ENCODE measurements at places on chromosomes 5 and 9.

DNA sequence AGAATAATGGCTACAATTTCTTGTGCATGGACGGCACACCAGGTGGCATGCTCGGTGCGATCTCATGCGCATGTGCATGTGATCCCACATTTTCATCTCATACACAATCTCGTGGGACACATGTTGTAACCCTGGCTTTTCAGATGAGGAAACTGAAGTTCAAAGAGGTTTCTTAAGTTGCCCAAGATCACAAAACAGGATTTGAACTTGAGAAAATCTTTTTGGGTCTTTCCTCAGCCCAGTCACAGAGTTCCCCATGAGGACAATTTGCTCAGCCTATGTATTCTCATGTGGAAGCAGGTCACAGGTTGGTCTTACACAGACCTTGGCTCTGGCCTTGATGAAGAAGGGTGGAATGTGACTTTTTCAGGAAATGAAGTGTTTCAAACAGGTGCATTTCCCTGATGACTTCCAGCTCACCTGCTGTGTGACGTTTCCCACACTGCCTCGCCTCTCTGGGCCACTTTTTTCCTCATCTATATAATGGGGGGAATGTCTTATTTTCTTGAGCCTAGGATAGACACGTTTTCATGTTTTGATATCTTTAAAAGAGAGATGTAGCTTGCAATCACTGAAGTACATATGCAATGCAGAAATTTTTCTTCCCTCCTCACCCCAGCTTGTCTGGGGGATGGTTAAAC lies 7.1 kb upstream of the ORM1 start:
- no peak for DNase-seq

GRCh38 chr5:82525626-82526025 lies 247.5 kb upstream of the RPS23 start:
- no peak for DNase-seq

DNA sequence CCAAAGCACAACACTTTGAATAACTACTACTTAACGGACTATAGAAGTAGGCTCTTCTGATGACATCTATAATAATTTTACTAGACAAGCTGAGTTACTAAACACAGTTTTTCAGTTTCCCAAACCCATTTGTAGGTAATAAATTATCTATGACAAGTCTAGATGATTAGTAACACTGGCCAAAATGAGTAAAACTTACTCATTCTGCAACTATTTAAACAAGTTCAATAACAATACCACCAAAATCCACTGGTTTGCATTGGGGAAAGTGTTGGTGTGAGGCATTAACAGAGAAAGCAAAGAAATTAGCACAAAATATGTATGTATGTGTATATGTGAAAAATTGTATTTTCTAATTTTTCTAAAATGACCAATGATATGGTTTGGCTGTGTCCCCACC lies 119.3 kb downstream of the NR2F1-AS1 start:
- DNase-seq: no peak

GRCh38 chr9:99808454-99808853 lies 13.2 kb upstream of the NR4A3 start:
- no peak for DNase-seq

DNA sequence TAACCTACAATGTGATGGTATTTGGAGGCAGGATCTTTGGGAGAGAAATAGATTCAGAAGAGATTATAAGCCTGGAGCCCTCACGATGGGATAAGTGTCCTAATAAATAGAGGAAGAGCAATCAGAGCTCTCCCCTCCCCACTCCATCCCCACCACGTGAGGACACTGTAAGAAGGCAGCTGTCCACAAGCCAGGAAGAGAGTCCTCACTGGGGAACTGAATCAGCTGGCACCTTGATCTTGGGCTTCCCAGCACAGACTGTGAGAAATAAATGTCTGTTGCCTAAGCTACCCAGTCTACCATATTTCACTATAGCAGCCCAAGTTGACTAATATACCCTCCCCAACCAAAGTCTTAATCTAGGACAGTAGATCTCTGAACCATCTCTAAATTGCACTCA lies 118.1 kb downstream of the SUSD1 start:
- DNase-seq: no peak

GRCh38 chr5:62701036-62701435 lies 122.4 kb downstream of the LRRC70 start:
- no peak for DNase-seq

DNA sequence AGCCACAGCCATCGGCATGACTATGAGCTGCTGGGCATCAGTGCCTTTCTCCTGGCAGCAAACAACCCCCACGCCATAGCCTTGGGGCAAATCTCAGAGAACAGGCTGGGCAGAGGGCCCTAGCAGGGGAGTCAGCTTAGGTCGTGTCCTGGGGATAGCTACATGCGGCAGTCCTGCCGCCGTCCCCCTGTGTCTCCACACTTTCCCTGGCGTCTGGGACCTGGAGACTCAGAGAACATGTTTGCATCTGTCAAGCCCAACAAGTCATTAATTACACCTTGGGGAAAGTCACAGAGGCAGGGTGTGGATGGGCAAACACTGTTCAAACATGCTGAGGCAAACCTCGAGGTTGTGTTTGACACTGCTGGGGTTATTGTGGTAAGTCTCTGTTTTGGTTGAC lies 123.6 kb downstream of the C5orf15 start:
- DNase-seq: no peak

DNA sequence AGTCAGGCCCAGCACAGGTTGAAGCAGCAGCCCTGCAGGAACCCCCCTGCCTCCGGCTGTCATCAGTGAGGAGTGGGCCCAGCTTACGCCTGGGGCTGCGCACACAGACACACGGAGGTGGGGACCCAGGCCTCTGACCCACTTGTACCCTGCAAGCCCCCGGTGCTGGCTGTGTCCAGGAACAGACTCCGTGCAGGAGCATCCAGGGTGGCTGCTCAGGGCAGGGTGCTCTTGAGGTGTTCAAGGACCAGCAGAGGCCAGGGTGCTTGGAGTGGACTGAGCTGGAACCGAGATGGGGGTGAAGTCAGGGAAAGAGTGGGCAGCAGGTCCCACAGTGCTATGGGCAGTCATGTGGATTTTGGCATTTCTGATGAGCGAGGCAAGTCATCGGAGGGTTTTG lies 199.5 kb downstream of the CACNA1B start:
- no peak for DNase-seq

- DNase-seq: no peak
Observed at GRCh38 chr5:80967500-80968181, 7.5 kb downstream of the RASGRF2 start.

GRCh38 chr9:136112541-136112940 lies 6.1 kb downstream of the TMEM250 start:
- no peak for DNase-seq

- no peak for DNase-seq
Observed at GRCh38 chr5:177364159-177364962, 6.6 kb downstream of the RGS14 start.

DNA sequence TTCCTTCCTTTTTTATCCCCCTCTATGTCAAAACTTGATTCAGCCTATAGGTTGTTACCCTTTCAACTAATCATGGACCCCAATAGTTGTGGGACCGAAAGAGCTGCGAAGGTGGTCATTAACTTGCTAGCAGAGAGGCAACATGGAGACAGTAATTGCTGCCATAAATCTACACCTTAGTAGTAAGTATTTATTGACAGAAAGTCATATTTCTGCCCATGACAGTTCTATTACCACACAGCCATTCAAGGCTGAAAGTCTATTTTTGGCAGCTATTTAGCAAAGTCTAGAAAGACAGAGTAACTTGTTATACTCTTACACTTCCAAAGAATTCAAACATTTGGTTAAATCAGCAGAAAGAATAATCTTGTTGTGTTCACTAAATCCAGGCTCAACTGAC lies 236.2 kb downstream of the PRELID2 start:
- no peak for DNase-seq

GRCh38 chr9:109046346-109046745 lies 33.0 kb upstream of the CTNNAL1 start:
- DNase-seq: no peak

DNA sequence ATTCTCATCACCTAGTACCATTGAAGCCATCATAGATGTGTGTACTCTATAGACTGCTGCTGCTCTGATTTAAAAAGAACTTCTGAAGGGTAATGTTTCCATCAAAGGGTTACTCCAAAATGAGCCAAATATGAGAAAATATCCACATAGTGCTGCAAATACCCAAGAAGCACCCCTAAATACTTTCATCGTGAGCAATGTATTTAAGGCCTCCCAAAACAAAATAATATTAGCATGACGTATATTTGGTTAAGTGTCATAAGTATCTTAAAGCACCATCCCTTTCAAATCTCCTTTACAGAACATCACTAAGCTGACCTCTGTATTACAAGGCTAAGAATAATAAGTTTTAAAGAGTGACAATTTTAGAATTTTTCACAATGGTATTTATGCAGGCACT lies 421.8 kb downstream of the MTRR start:
- DNase-seq: no peak

- no peak for DNase-seq
Observed at GRCh38 chr5:119273391-119273839, 82.4 kb upstream of the TNFAIP8 start.

DNA sequence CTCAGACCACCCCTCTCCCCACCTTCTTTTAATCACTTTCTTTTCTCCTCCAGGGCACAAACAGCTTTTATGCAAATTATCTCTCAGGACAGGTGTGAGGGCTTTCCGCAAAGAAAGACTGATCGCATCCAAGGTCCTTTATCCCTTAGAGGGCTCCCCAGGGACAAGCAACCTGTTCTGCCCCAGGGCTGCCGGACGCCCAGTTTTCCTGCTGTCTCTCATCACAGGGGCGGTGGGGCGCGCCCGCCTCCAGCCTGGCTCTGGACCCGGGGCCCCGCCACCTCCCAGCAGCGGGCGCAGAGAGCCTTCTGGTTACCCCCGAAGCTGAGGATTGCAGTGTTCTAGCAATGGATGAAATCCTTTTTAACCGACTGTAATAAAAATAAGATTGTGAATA lies 266.1 kb downstream of the CWC27 start:
- no peak for DNase-seq

DNA sequence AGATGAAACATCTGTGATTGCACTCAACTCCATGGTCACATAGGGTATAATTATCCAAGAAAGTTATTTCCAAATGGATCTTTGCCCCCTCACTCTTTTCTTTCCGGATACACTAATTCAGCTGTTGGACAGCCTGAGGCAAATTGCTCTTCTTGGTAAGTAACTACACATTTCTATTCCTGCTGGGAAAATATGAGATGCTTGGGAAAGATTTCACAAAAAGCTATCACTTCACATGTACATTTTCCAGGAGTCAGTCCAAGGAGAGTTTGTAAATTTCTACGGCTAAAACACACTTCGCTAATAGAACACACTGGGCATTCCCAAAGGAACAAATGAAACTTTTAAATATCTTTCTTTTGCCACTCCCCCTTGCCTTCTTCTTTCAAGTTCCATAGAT lies 123.0 kb upstream of the GRIA1 start:
- no peak for DNase-seq

GRCh38 chr9:70466976-70467561 lies 52.6 kb upstream of the KLF9 start:
- DNase-seq: no peak

Measured in activated CD8-positive, alpha-beta memory T cell treated with anti-CD3 and anti-CD28 coated beads for 4 hours (primary cell).